ENCODE measurements at places on chromosomes 4 and X.

- no peak for DNase-seq
These were observed 373.1 kb downstream of the STPG2 start for GRCh38 chr4:97770222-97770621.

DNA sequence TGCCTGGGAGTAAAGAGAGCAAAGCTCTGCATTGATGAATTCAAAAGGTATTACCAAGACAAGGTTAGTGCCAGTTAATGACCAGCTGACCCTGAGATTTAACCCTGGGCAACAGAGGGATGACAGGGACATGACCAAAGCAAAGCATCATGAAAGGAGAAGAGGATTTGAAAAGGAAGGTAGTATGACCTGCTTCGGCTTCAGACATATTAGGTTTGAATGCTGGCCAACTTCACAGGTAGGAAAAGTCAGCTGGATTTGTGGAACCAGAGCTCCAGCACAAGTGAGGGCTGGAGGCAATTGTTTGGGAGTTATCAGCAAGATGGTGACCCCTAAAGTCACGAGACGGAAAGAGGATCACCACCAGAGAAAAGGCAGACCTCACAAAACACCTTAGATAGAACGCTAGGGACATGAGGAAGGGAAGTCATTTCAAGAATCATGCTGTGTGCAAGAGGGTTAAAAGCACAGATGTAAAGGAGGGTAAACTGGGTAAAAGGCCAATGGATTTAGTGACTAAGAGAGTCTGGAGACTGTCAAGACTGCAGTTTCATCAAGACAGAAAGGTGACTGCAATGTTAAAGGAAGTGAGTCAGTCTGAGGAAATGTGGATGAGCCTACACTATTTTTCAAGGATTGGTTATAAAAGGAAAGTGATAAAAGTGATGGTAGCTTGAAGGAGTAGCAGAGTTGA is 45.6 kb downstream of the SH3RF1 start:
- DNase-seq, result no peak

GRCh38 chrX:37509349-37509748 is 62.1 kb upstream of the LANCL3 start:
- no peak for DNase-seq

GRCh38 chr4:147428583-147428982 is 52.3 kb upstream of the EDNRA start:
- DNase-seq, result no peak

DNA sequence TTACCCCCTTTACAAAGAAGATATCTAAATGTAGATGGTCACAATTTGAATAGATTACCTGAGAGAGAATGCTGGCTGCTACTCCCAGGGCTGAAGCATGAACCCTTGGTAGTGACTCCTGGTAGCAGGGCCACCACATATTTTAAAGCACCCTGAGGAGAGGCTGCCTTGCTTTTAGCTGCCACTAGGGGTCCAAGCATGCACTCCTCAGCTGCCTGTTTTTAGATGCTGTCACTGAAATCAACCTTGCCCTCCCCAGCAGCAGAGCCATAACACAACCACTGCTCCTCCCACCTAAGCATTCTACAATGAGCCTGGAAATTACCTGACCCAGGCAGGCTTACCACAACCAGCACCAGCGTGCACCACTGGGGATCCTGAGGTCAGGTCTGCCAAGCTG is 850.9 kb downstream of the FAM133A start:
- no peak for DNase-seq

- no peak for DNase-seq
These were observed 191.3 kb downstream of the GPC3 start for GRCh38 chrX:133794126-133794525.

DNA sequence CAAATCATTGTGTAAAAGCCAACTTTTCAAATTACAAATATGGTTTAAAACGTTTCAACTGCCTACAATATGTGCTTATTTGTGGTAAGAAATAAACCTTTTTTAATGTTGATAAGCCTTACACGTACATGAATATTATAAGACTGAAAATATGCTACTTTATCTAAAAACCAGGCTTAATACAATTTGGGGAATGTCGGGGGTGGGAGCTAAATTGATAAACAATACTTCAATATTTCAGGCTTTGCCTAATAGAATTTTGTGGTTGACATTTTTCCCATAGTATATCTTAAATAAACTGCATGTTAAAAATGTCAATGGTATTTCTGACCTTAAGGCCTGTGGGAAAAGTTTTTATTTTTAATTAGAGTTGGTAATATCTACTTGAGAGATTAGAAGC is 69.8 kb upstream of the SLIT2 start:
- DNase-seq, result no peak

DNA sequence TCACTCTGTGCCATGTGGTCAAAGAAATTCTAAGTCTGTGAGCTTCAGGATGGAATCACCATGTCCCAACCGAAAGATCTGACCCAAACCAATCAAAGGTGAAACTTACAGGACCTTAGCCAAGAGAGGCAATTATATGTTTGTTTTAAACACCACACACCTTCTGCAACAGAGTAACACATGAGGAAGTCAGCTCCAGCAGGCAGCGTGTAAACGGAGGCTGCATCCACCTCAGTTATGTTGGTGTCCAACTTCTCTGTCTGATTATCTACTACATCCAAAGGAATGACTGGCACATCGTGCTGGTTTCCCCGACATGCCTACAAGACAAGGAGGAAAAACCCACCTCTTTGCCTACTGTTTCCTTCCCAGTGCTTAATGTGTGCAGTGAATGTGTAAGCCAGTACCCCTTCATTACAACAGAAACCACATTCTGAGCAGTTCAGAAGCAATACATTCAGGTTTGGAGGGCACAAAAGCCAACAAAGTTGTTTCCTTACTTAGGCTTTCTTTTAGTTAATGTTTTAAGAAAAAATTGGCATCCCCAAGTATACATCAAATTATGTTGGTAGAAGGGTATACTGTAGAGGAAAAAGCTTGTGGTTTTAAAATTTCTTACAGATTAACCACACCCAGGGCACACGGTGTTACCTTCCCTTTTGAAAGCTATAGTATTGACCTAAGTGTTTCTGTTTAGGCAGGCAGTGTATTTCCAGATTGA is 12.4 kb downstream of the CASP6 start:
- DNase-seq, result no peak

GRCh38 chrX:40501164-40501855 is 79.5 kb upstream of the ATP6AP2 start:
- DNase-seq, result no peak

DNA sequence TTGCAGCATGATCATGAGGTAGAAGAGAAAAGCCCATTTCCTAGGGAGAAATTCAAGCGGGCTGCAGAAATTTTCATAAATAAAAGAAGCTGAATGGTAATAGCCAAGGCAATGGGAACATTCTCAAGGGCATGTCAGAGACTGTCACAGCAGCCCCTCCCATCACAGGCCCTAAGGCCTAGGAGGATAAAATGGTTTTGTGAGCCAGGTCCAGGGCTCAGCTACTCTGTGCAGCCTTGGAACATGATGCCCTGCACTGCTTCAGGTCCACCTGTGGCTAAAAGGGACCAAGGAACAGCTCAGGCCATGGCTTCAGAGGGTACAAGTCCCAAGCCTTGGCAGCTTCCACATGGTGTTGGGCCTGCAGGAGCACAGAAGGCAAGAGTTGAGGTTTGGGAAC is 93.3 kb downstream of the DACH2 start:
- no peak for DNase-seq

- no peak for DNase-seq
These were observed 1478.9 kb downstream of the PCDH19 start for GRCh38 chrX:98931216-98931615.

DNA sequence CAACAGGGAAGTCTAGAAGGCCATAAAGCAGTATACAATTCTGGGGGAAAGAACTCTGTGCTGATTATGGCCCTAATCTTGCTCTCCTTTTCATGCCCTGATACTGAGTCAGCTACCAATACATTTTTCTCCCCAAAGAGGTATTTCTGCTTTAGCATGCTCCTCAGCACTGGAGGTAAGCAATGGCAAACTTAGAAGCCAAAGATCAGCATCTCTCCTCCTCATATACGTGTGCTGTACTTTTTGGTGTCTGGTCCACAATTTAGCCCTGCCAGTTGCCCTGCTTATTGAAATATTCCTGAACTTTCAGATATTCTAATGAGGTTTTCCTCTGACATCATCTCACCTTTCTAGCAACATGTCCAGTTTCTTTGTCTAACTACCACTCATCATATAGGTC is 226.2 kb downstream of the FSTL5 start:
- no peak for DNase-seq

DNA sequence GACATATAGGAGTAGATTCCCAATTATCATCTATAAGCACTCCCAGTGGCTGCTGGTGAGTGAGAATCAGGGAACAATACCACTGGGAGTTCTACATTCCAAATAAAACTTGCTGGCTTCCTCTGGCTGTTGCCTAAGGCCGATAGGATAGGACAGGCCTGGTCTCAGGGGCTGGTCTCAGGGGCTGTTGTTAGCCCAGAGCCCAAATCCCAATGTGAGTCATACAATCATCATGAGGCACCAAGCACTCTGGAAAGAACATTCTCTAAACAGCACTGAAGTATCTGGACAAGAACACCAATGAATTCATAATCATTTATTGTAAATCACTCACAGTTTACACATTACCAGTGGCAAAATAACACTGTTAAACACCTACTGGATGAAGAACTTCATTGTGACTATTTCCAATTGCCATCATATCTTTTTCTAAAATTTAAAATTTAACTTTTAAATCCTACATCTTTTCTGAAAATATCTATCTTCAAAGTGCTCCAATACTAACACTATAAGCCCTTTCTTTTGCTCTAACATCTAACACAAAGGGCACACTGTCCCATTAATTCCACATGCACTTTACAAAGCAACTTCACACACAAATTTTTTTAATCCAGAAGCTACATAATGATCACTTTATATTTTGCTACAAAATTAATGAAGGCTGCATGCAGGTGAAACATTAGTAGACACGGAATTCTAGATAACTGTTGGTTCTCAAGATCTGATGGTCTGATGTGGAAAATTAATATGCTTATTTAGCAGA is 67.6 kb upstream of the TMEM150C start:
- no peak for DNase-seq

- no peak for DNase-seq
These were observed 31.6 kb upstream of the C1QTNF7 start for GRCh38 chr4:15396157-15396800.

GRCh38 chr4:14151101-14151500 is 523.6 kb upstream of the BOD1L1 start:
- DNase-seq, result no peak

DNA sequence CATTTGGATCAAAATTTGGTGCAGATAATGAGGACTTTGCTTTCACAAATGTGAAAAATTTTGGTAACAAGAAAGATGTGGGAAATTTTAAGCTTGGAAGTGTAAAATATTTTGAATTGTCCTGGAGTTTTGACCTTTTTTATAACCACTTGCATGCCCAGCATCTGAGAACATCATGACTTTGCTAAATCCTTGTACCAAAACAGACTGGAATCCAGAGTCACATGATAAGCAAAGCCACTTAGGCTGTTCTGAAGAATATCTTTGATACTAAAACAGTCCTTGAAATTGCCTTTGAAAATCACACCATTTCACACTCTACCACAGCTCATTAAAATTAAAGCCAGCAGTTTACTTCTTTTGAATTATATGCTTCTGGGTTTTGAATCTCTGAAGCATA is 2.5 kb upstream of the PPM1K start:
- no peak for DNase-seq

DNA sequence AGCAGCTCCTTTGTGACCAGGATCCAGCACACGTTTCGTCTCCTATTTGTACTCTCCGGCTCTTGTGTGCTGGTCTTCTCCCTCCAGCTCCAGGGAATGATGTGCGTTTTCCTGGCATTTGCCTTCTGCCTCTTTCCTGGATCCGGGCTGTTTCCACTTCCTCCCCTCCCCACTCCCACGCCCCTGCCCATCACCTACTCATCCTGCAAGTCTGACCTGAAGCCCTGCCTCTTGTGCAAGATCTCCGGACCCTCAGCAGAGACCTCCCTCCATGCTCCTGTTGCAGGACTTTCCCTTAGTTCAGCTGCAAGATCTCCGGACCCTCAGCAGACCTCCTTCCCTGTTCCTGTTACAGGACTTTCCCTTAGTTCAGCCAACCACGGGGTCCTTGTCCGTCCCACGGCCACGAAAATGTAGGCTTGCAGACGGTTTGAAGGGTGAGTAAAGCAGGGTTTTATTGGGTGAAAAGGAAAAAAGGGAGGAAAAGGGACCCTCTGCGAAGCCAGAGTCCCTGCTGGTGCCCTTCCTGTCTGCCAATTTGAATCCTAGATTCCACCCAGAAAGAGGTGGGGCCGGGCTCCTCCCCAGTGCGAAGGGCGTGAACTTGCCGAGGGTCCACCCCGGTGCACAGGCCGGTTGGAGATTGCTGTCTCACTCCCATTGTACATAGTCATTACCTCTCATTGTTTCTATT is 74.4 kb upstream of the IRF2 start:
- no peak for DNase-seq

DNA sequence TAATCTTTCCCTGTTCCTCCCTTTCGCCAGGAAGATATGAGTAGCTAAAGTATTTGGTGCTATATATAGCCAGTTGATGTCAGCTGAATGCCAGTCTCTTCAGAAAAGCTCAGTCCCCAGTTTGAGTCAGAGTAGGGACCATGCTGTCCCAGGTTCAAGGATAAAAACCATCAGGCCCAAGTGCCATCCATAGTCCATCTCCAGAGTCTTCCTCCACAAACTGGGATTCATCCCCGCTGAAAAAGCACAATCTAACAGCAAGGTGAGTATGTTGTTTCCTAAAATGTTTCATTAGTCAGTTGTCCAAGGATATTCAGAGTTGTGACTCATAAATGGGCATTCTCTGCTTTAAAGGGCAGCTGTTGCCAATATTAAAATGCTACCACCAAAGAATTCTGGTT is at the start of gene MYOZ2:
Gene MYOZ2, plus strand, starts transcription at position 112 of the 401 bp plus-strand sequence. CDS start 694 bp downstream, outside the sequence.
- DNase-seq, result no peak

- DNase-seq, result no peak
These were observed 17.6 kb downstream of the ARMCX2 start for GRCh38 chrX:101642093-101642492.

GRCh38 chrX:30530606-30531005 is 47.0 kb downstream of the TASL start:
- no peak for DNase-seq

GRCh38 chrX:131394384-131394783 is 105.3 kb upstream of the IGSF1 start:
- DNase-seq, result no peak

DNA sequence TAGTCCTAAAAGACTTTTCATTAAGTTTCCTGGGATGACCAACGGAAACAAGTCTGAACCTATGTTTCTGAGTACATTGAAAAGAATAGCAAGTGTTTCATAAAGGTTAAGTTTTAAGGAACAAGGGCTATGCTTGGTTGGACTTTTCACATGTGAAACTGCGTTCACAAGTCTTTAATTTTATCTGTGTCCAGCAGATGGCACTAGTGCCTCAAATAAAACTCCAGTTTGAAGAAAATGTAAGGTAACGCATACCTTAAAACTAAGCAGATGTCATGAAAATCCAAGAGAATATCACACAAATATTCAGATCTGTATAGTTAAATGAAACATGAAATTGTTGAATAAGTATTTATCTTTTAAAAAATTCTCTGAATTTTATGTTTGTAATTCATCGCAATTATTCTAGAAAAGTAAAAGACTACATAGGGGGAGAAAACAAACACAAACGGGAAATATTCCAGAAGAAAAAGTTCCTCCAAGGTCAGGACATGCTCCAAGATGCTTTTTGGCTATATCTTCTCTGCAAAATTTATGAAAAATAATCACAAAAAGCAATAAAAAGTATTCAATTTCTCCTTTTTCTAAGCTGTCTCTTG is 89.6 kb upstream of the MAD2L1 start:
- no peak for DNase-seq

Measured in left forelimb (tissue), 1 donor.